ENCODE measurements at places on chromosomes 4 and X.

DNA sequence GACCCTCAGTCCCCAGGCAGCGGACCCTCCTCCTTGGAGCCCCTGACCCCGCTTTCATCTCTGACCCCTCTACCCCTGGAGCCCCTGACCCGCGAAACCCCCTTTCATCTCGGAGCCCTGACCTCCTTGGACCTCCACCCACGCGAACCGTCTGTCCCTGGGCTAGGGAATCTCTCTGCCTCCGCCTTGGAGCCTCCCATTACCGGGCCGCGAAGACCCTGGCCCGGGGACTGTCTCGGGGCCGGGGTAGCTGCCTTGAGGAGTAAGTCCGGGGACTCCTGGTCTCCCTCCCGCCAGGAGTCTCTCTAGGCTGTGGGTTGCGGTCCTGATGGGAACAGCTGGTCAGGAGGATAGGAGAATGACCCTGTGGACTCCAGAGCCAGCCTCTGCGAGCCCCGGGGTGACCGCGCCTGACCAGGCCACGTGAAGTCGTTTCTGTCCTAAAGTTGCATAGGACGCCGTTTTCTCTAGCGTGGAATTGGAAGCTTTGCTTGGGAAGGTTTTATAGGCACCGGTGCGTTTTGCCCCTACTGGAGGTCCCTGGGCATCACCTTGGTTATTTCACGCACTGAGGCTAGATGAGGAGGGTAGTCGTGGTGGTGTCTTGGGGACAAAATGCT is 824 bp downstream of the TBC1D14 start:
- DNase-seq = no peak

DNA sequence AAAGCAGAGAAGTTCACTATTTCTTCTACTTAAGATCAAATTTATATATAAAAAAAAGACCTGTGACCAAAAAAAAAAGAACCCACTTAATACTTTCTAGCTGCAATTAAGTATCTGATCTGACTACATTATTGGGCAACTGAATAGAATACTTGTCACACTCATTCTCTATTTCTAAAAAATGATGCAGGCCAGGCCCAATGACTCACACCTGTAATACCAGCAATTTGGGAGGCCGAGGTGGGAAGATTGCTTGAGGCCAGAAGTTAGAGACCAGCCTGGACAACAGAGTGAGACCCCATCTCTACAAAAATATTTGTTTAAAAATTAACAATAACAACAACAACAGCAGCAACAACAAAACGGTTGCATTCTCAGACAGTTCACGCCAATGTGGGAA is 108.8 kb upstream of the BMP2K start:
- no peak for DNase-seq

GRCh38 chr4:169109035-169109675 is 99.1 kb upstream of the CBR4 start:
- DNase-seq = no peak

DNA sequence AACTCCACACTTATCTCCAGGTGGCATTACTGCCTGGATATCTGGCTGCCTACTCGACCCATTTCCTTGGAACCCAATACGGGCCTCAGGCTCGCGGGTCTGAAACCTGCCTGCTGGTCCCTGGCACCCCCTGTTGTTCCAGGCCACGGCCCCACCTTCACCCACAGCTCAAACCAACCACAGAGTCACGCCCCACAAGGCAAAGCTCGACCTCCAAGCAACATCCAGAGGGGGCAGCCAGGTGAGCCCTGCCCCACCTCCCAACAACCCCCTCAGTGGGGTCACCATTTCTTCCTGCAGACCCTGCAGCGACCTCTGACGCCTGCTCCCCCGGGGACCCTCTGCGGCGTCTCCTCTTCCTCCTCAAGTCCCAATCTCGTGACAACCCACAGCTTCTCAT is 76.2 kb downstream of the WFS1 start:
- no peak for DNase-seq

DNA sequence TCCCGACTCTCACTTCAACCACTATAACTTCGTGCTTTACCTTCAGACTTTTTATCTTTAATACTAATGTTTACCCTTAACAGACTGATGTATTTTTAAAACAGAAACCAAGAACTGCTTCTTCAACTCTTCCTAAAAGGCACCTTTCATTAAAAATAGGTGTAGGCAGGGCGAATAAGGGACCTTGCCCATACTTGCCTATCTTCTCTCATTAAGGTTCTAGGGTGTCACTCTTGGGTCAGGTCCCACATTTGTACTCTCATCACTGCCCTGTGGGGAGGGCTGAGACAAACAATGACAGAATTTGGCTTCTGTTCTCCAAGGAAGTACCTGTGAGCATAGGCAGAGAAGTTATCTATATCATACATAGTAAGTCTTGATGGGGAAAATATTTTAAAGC is 69.7 kb downstream of the ANKRD50 start:
- no peak for DNase-seq

GRCh38 chr4:176566769-176567168 is 226.0 kb downstream of the VEGFC start:
- DNase-seq = no peak
